Urinary bladder (tissue), 4 donors: ENCODE measurements at places on chromosomes 2 and 18.

- DNase-seq, result no peak
These were observed 21.6 kb downstream of the EIPR1 start for GRCh38 chr2:3355951-3356569.

DNA sequence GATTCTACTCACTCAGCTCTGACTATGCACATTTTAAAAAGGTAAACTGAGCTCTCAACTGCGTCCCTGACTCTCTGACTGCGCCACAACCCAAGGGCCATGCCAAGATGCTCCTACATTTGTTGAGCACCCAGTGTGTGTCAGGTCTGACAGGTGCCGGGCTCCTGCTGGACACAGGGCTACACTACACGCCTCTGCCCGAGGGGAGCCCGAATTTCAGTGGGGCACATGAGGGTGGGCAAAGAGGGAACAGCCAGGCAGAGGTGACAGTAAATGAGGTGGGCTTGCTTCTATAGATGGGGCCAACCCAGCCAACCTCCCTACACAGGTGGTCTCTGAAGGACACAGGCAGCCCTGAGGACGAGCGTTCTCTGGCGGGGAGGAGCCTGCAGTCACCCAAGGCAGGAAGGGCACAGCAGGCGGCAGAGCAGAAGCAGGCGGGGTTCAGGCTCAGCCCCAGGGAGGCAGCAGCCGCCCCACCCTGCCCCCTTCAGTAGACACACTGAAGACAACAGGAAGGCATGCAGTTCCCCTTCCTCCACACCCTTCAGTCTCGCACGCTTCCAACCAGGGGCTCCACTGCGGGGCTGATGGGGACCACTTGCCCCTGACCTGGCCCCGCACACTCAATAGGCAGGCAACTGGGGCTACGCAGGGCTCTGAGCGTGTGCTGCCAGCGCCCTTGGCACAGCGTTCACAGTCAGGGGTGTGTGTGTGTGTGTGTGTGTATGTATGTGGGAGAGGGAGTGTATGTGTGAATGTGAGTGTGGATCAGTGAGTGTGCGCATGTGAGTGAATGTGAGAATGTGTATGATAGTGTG, 98.4 kb downstream of the UXS1 start:
- DNase-seq, result no peak

GRCh38 chr2:44614940-44615339, 253.2 kb downstream of the CAMKMT start:
- DNase-seq, result no peak

DNA sequence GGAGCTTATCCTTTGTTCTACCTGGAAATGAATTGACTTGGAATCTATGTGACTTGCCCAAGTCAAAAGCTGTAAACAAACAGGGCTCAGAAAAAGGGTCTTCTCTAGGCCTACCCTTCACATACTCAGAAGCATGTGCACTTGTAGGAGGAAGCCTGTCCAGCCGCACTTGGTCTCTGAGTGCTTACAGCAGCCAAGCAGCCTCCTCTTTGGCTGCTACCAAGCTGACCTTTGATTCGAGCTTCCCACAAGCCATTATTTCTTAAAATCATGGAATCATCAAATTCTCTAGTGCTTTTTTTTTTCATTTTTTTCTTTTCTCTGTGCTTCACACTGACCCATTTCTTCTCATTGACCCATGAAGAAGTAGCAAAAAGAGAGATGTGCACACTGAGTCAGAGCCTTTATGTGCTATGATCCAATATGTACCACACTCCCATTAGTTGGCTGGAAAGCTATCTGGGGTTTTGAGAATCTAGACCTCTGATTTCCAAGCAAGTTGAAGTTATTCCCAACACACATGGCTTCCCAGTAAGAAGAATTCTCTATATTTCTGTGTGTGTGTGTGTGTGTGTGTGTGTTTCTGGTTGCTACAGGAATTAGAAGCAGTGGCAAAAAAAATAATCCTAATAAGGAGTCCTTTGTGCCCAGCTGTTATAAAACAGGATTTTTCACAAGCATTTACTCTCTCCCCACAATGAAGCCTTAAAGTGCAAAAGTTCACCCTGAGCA, 550.3 kb upstream of the TNP1 start:
- no peak for DNase-seq

DNA sequence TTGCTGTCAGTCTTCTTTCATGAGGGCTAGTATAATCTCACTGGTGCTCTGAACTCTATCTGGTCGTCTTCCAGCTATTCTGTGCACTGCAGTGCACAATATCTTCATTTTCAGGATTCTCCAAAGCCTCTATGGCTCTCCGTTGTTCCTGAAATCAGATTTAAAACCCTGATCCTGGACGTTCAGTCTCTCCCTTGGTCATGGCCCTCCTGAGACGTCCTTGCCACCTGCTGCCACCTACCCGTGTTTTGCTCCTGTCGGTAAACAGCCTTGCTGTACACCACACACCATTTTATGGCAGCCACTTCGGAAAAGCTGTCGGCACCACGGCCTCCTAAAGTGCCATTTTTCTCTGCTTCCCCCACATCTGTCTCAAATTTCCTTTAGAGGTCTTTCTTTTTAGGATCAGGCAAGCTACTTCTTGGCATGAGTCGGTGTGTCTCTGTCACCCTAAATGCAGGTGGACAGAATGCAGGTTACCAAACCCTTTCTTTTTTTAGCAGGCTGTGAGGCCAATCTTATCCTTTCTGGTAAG, 170.0 kb downstream of the HRH4 start:
- DNase-seq, result no peak

DNA sequence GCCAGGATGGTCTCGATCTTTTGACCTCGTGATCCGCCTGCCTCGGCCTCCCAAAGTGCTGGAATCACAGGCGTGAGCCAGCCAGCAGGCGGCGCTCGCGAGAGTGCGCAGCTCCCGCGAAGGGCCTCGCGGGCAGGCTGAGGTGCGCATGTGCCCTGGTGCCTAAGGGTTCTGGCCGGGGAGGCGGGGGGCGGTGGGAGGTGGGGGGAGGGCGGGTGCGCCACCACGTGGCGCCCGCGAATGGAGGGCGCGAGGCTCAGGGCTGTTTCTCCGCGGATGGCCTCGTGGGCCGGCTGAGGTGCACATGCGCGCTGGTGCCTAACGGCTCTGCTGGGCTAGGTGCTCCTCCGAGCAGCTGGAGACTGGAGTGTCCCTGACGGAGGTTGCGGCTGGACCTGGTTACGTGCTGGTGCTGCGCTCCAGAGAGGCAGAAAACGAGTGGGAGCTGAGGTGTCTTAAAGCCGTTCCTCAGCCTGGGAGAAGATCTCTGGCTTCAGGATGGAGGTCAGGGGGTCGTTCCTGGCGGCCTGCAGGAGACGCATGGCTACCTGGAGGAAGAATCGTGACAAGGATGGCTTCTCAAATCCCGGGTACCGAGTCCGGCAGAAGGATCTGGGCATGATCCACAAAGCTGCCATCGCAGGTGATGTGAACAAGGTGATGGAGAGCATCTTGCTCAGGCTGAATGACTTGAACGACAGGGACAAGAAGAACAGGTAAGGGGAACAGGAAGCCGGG, at the start of gene ANKRD62:
Gene ANKRD62 (plus strand): TSS at position 324 of the 738 bp plus-strand sequence. CDS start 175 bp downstream, at position 499.
- no peak for DNase-seq

DNA sequence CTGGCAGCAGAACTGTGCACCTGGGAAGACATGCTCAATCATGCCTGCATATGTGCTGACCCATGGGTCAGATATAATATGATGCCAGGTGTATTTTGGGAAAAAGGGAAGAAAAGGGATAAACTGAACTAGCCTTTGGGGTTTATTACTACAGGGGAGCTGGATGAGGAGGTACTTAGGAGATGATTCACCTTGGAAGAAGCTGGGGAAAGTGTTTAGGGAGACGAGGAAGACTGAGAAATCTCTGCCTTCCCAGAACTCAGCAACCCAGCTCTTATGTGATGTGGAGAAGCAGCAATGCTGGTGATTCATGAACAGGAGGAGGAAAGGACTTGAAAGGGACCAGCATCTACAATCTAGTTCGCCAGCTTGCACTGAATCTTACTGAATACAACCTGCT, 110.2 kb downstream of the BARD1 start:
- DNase-seq, result no peak

GRCh38 chr2:227464851-227465250, 7.1 kb upstream of the AGFG1 start:
- no peak for DNase-seq

- no peak for DNase-seq
These were observed at the start of gene NRP2 for GRCh38 chr2:205682239-205682970. Gene NRP2, plus strand, starts transcription at chr2:205682501. Its CDS starts 790 bp downstream, at chr2:205683291.

DNA sequence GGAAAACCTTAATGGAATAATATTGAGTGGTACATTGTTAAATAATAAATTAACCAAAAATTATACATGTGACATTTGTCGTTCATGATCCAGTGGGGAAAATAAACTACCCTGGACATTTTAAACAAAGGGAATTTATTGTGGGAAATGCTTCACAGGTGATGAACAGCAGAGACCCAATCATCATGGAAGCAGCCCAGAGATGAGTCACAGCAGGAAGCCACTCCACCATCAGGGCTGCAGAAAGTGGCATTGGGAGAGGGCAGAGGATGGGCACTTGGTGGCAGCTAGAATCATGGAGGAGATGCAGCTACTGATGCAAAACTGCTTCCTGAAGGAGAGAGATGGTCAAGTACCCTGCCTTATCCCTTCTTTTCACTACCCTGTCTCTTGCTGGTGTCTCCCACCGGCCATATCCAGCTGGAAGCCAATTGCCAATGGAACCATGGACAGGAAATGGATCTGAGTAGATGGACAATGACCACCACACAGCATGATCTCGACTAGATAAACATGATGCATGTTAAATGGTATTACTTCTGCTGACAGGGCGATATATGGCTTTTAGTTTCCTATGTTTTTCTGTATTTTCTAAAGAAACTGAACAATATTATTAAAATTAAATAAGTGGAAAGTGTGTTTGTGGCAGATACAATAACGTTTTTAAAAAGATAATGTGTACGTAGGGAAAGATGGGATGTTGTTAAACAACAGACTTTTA, 139.8 kb downstream of the RPIA start:
- no peak for DNase-seq

DNA sequence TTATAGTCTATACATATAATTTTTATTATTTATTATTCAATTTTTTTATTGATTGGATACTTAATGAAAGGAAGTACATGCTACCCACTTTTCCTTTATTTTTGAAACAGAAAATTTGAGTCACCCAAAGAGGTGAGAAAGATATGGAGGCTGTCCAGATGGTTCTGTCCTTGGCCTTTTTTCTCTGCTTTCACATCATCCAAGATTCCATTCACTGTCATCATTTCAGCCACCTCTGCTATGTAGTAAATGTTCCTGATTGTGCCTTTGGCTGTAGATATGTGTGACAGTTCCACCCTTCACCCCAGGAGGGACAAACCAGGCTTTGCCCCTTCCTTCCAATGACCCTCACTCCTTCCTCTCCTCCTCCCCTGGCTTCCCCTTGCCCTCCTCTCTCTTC, 675.7 kb upstream of the ID2 start:
- no peak for DNase-seq

GRCh38 chr2:239878686-239879085, 146.5 kb downstream of the NDUFA10 start:
- DNase-seq, result no peak
